ENCODE measurements at places on chromosomes 6 and 20. TPM values are rescaled to one million over a fixed set of nuclear protein-coding genes. Genes with fewer than 3 reads are reported as not detected.

BIRC7 gene
- total RNA-seq: 0.35 TPM

NCOA3 gene
- 37.0 TPM for total RNA-seq

RPS6KA2 gene
- total RNA-seq: 45.2 TPM

ZBTB46 gene
- 34.7 TPM for total RNA-seq

STX11 gene
- 32.7 TPM for total RNA-seq
